ENCODE measurements at places on chromosomes 4 and X.

GRCh38 chrX:3407121-3407520 is 60.7 kb upstream of the MXRA5 start:
- no peak for DNase-seq

GRCh38 chr4:38190717-38191178 is 230.6 kb downstream of the PTTG2 start:
- DNase-seq, result no peak

- no peak for DNase-seq
These were observed 54.8 kb downstream of the ADRA2C start for GRCh38 chr4:3820806-3821579.

- DNase-seq, result no peak
These were observed 353 bp upstream of the SMIM10 start for GRCh38 chrX:134990475-134990800.

DNA sequence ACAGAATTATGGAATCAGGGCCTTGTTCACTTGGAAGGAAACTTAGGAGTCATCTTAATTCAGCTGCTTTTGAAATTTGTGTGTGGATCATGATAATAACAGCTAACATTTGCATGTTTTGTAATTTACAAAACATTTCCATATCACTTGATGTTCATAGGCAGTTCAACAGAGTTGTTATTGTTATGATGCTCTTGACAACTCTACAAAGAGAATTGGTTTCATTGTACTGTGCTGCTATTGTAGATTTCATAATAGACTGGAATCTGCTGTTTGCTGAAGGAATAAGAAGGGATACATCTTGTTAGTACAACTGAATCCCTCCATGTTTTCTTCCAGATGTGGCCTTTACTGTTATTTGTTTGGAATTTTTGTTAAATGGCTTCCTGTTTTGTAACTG is 83.5 kb downstream of the CNKSR2 start:
- no peak for DNase-seq

GRCh38 chr4:166257891-166258290 is 384.9 kb downstream of the TLL1 start:
- no peak for DNase-seq

- DNase-seq, result no peak
These were observed 13.7 kb downstream of the PPP2R3B start for GRCh38 chrX:372856-373640.

GRCh38 chrX:112643721-112644120 is 36.0 kb downstream of the LHFPL1 start:
- DNase-seq, result no peak

DNA sequence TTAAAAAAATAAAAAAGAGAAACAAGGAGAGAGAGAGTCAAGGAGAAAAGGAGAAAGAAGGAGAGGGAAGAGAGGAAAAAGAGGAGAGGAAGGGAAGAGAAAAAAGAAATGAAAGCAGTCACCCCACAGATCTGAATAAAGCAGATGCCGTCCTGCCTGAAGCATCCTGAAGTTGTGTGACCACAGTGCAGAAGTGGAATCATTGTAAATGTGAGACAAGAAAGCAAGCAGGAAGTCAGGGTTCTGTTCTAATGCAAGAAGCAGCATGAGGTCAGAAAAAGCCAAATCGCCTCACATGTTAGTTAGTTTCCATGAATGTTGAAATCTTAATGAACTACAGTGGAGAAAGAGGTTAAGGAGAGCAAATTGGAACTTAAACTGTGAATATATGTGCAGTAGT is 692.5 kb downstream of the CENPC start:
- no peak for DNase-seq

- DNase-seq, result no peak
These were observed 99.7 kb downstream of the NPNT start for GRCh38 chr4:105994841-105995501.

GRCh38 chr4:27916452-27917184 is 1056.0 kb downstream of the STIM2 start:
- no peak for DNase-seq

- no peak for DNase-seq
These were observed 66.2 kb downstream of the MAGEA1 start for GRCh38 chrX:153245288-153245731.

DNA sequence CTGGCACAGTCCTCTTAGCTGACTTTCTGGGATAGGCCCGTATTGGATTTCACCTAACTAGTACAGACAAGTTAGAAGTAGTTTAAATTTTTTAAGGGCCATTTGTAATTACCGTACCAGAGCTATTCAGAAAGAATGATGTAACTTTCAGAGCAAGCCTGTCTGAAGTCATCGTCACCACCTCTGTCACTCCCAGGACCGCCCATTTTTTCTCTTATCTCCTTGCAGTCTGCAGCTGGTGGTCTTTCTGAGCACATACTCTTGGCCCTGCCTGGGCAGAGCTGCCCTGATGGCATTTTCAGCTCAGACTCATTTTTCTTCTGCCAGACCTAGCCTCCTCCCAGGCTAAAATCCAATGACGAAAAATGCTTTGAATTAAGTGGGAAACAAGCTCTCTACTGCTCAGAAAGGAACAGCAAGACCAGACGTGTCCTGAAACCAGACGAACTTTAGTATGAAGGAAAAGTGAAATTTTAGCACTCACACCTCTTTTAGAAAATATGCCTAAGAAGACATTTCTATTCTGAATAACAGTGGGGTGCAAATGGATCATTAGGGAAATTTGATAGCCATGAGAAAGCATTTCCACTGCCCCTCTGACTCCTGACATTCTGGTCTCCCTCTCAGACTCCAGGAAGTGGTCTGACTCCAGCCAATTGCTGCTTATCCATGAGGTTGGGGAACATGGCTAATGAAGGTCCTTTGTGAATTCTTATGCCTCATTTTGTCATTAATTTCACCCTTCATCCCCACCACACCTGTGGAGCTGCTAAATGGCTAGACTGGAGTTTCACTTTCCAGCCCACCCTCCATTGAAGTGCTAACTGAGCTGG is 162.4 kb upstream of the GYPA start:
- no peak for DNase-seq

- DNase-seq, result no peak
These were observed 125.4 kb downstream of the RASL11B start for GRCh38 chr4:52987392-52988056.

DNA sequence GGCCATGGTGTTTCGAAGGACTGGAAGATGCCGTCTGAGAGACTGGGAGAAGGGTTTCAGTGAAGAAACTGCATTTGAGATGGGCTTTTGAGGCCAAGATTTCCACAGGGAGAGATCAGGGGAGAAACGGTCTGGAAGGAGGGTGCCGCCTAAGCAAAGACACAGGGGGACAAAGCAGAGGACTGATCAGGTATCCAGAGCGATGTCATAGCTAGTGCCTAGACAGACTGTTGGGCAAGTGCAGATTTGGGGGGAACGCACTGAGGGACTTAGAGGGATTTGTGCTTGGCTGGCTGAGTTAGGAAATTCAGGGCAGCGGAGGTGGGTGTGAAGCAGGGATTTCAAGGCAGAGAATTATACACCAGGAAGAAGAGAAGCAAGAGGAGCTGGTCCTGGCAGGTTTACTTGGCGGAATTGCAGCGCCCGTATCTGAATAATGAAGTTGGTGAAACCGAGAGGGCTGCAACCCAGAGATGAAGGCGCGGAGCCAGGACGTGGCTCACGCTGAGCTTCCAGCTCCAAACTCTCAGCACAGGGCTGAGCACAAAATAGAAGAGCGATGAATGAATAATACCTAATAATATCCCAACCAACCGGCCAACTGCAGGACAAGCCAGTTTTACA is 106.9 kb downstream of the MAML3 start:
- no peak for DNase-seq

GRCh38 chr4:58553679-58554078 is 1443.5 kb upstream of the IGFBP7 start:
- DNase-seq, result no peak

GRCh38 chr4:137124278-137124932 is 407.9 kb downstream of the PCDH18 start:
- DNase-seq, result peak; percentile 47

DNA sequence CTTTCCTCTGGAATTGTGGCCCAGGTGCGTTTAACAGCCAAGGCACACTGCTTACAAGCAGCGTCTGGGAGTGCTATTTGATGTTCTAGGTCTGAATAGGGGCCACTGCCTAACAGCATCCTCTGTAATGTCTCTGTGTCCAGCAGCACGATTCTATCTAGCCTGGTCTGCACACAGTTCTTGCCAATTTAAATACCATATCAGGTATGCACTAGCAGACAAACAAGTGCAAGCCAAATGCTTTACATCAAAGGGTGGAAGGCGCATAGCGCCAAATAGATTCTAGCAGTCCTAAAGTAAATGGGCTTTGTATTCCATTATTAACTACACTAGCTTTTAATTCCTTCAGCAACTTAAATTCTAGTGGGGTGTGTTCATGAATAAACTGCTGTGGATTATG is 15.8 kb upstream of the UGDH start:
- no peak for DNase-seq

DNA sequence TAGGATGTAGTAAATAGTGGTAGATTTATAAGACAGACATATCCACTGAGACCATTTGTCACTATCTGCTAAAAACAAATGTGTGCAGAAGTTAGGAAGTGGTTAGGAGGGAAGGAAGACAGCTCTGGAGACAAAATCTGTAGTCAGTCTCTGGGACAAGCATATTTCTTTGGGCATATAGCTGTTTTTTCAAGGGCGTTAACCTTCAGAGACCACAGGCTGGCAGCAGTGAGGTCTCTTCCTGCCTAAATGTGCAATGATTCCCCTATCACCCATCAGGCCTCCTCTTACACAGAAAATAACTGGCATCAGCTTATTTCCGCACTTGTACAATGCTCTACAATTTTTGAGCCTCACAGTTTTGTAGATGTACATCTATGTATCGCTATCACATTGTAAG is 6.5 kb downstream of the TMEM150C start:
- DNase-seq, result no peak

DNA sequence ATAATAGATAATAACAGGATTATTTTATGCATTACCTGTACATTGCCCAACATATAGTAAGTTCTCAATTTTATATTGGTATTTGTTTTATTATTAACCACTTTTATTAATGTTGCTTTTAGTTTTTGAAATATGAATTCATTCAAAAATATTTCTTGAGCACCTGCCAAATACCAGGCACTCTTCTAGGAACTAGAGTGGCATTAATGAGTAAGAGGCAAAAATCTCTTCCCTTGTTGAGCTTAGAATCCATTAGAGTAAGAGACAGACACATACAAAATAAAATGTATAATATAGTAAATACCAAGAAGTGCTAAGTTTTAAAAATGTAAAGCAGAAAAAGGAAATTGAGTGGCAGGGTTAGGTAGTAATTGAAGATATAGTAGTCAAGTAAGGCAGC is 45.8 kb downstream of the TET2 start:
- no peak for DNase-seq

DNA sequence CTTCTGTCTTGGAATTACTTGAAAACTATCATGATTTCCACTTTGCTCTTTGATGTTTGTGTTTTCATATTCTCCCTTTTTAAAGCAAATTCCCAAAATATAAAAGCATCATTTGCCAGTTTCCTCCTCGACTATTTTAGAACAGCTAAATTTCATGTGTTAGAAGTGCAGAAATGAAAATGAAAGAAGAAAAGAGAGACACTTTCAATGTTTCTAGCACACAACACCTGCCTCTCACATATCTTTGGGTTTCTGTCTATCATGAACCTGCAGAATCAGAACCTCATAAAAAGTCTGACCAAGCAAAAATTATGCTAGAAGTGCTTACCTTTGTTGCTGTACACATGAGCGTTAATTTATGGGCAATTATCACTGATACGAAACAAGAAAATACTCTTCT is 1.9 kb upstream of the NEUROG2 start:
- DNase-seq, result no peak

DNA sequence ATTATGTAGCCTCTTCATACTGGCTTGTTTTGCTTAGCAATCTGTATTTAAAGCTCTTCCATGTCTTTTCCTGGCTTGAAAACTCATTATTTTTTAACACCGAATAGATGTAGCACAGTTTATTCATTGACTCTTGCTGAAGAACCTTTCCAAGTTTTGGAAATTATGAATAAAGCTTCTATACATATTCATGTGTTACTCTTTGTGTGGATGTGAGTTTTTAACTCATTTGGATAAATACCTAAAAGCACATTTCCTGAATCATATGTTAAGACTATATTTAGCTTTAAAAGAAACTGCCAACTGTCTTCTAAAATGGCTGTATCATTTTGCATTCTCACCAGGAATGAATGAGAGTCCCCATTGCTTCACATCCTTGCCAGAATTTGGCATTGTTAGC is 2061.7 kb upstream of the AGA start:
- DNase-seq, result no peak

GRCh38 chr4:180057299-180057721 is 2185.9 kb upstream of the TENM3 start:
- DNase-seq, result no peak

DNA sequence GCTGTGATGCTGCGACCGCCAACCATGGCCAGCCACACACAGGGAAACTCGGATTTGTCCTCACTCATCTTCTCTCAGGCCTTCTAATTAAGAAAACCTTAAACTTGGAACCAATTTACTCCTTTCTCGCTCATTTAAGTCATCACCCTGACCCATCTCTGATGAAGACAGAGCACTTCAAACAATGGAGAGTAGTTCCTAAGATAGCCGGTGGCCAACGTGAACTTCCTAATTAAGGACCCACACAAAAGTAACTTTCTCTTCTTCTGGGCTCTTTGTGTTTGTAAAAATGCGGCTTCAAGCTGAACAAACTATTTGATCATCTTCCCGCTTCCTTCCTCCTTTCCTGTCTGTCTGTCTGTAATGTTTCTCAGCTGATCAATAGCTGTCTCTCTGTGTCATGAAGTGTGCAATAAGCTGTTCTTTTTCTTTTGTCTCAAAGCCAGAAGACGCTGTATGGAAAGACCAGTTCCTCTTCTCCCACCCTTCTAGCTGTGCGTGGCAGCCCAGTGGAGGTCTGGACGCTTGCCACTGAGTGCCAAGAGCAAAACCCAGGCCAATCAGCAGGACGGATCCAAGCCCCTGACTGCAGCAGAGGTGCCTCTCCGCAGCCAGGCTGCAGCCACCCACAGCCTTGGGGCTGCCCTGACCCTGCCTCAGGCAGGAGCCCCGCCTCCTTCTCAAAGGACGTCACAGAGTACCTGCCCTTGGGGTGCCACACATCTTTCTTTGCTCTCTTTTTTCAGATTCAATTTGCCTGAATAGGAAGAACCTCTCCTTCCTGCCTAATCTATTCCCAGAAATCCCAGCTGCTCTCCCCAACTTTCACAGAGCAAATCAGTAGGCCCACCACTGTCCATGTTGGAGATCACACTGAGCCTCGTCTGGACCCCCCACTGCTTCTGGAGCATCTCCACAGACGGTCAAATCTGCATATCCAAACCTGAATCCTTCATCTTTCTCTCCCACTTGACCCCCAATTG is 59.3 kb downstream of the MAML3 start:
- no peak for DNase-seq

DNA sequence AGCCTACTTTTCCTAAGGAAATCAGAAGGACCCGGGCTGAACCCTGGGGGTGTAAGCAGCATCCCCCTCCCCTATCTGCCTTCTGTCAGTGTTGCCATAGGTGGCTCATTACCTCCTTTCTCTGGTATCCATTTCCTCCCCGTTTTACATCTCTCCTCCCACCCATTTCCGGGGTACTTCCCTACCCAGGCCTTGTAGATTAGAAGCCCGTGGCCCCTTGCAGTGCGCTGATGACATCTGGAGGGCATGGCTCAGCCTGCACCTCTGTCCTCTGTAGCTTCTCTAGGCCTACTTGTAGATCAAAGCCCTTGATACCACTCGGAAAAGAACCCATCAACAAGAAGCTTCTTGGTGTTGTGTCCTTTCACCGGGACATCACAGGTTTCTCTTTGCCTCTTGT is 71.8 kb downstream of the NBDY start:
- no peak for DNase-seq

All from NCI-H1048 (cell line).